ENCODE measurements at places on chromosomes 7 and 10. TPM values are rescaled to one million over a fixed set of nuclear protein-coding genes. Genes with fewer than 3 reads are reported as not detected.

Gene FASTK
- 126 TPM for total RNA-seq

DNA sequence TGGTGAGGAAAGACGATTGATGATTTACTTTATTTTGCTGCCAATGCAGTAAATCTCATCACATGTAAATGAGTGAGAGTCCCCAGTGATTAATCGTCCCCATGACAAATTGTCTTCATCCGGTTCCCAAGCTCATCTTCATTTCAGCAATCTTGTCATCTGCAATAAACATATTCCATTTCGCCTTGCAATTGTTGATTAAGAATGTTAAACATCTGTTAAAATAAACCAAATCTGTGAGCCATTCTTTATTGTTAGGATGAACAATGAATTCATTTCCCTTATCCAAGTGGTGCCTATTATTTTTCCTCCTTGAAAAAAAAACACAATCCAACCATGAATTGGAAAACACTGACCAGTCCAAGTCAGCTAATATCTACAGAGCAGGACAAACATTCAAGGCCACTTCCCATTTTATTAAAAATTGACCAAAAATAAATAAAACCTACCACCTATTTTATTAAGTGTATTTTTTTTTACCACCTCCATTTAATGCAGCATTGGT lies 36.5 kb downstream of the NPS start:
- DNase-seq, result no peak

DNA sequence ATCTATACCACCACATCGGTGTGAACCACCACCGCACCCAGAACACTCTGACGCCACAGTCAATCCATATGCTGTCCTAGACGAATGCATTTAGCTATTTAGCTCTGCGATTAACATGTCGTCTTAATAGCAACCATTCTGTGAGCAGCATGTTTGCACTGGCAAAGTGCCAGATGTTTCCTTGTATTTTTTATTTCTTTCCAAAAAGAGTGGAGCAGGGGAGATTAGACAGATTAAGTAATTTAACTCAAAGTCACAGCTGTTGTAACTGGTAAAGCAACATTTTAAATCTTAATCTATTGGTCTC lies 57.0 kb upstream of the ARL4A start:
- no peak for DNase-seq

DNA sequence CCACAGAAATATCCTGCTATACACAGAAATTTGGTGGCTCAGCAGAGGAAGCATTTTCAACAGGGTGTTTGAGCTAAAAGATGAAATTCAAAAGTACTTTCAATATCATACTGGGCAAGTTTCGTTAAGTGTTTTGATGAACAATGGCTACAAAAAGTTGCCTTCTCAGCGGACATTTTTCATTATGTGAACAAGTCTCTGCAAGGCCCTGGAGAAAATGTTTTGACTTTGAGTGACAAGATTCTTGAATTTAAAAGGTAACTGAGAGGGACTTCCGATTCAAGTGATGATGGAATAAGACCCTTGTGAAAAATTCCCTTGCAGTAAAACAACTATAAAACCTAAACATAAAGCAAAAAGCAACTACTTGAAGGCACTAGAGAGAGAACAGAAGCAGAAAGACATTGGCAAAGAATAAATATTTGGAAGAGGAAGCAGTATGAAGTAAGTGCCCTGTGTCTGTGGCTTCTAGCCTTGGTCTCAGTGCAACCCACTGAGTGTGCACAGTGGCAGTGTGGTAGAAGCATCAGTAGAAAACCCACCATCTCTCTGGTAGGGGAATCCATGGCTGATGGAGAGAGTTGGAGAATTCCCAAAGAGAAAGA lies 62.5 kb upstream of the NAMPT start:
- no peak for DNase-seq

DNA sequence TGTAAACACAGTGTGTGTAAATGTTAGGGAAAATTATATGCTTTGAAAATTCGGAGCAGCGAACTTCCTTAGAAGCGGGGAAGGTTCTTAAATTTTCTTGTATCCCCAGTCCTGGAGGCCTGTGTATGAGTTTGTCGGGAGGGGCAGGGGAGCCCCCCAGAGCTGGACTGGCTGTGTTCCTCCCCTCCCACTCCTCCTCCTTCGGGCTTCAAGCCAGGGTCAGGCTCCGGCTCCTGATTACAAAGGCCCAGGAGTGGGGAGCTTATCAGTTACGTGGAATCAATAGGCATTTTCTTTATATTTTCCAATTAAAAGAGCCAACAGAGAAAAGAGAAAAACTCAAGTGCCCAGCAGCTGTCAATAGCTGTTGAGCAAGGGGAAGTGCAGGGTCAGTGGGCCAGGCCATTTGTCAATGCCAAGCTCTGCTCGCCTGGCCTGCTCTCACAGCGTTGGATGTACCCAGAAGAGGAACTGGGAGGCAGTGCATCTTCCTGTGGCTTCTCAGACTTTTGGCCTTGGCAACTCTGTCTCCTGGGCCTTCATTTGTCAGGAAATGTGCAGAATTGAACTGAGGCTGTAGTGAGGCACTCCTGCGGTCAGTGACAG lies 156.9 kb upstream of the PCBD1 start:
- no peak for DNase-seq

Gene IFIT2
- total RNA-seq, result 7.9 TPM

GRCh38 chr7:2709553-2710285 lies 21.7 kb downstream of the AMZ1 start:
- no peak for DNase-seq

GRCh38 chr10:99427566-99428190 lies 2.7 kb downstream of the GOT1 start:
- no peak for DNase-seq

Gene CFAP43
- total RNA-seq, result 2.7 TPM

GRCh38 chr7:30851651-30852307 lies 59.9 kb upstream of the AQP1 start:
- no peak for DNase-seq

Gene WDFY4
- not detected for total RNA-seq

Data from Caki2 (cell line).